ENCODE measurements at places on chromosomes 2 and 18.

- peak; percentile 36 for DNase-seq
Observed at GRCh38 chr2:27016801-27017325, 15.9 kb upstream of the TMEM214 start.

DNA sequence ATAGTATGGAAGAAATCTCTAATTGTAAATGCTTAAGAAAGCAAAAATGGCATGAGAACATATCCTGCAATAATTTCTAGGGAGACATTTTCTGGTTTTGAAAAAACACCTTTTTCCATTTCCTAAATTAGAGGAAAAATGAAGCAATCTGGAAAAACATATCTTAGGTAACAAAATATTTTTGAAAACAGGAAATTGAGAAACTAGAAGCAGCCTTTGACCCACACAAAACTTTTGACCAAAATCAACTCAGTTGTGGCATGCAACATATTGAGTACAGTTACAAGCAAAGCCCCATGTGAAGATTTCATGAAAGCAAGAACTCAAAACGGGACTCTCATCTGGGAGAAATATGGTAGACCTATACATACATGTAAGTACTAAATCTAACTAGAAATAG, 28.6 kb upstream of the CHAC2 start:
- DNase-seq = no peak

GRCh38 chr2:236686561-236686960, 116.9 kb downstream of the ACKR3 start:
- no peak for DNase-seq

- no peak for DNase-seq
Observed at GRCh38 chr18:7872569-7872968, 305.5 kb downstream of the PTPRM start.

- no peak for DNase-seq
Observed at GRCh38 chr2:101249826-101250225, 2.9 kb upstream of the CNOT11 start.

DNA sequence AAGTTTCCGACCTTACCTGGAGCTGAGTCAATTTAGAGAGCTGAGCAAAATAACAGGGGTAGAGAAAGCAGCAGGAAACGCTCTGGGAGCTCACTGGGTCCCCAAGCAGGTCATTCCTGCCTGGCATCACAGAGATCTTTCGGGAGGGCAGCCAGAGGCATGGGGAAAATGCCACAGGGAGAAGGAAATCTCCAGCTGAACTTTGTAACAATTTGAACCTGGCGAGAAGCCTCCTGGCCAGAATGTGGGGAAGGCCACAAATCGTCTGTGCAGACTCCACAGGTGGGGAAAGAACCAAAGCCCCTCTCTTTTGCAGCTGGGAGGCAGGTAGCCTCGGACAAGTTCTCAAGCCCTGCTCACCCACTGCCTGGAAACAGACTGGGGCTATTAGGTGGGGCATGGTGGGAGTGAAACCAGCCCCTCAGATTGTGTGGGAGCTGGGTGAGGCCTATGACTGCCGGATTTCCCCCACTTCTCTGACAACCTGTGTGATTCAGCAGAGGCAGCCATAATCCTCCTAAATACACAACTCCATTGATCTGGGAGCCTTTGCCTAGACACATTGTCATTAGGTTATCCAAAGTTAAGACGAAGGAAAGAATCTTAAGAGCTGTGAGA, 53.9 kb downstream of the INO80D start:
- DNase-seq = no peak

- no peak for DNase-seq
Observed at GRCh38 chr18:12766986-12767433, 64.2 kb downstream of the PSMG2 start.

DNA sequence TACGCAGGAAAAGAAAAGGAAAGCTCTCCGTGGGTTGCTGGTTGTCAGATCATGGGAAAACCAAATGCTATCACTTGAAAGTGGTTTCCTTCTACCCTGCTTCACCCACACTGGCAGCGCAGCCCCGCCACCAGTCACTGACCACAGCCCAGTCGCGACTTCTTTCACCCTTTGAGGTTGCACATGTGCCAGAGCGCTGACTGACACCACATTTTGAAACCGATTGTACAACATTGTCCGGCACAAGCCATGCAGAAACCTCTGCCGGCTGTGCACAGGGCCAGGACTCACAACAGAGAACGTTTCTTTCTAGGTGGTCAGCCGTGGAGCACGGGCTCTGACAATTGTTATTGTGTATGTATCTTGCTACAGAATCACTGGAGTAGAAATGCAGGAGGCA, 827.2 kb upstream of the POU3F3 start:
- no peak for DNase-seq

GRCh38 chr2:20560891-20561636, 89.8 kb downstream of the HS1BP3 start:
- DNase-seq = no peak

DNA sequence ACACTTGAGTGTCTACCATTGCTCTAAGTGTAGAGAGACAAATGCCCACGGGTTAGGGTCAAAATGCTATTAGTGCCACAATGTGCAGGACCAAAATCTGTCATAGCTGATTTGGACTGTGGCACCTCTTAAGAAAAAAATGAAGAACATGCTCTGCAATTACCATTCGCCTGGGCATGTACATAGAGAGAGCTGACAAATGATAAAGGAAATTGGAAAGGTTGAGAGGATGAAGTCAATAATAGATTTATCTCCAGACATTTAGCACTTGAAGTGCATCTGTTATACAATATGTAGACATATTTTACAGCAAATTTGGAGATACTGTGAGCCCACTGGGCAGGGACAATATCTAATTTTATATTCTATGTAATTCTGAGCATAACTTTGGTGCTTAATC, 804.4 kb downstream of the SATB2 start:
- no peak for DNase-seq

- no peak for DNase-seq
Observed at GRCh38 chr2:162092008-162092390, 18.0 kb upstream of the DPP4 start.

DNA sequence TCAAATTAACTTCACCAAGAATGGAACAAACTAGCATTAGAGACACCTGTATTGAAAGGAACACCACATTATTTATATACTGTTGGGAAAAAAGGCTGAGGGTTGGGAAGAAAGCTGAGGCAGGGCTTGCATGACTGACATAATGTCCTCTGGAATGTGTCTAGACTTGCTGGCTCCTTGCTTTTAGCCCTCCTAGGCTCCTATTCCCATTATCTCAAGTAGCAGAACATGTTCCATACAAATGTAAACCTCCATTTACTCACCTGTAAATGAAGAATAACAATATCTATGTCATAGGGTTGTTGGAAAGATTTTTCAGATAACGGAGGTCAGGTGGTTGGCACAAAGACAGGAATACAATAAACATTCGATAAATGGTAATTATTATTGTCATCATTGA, 976 bp upstream of the ACADL start:
- no peak for DNase-seq

DNA sequence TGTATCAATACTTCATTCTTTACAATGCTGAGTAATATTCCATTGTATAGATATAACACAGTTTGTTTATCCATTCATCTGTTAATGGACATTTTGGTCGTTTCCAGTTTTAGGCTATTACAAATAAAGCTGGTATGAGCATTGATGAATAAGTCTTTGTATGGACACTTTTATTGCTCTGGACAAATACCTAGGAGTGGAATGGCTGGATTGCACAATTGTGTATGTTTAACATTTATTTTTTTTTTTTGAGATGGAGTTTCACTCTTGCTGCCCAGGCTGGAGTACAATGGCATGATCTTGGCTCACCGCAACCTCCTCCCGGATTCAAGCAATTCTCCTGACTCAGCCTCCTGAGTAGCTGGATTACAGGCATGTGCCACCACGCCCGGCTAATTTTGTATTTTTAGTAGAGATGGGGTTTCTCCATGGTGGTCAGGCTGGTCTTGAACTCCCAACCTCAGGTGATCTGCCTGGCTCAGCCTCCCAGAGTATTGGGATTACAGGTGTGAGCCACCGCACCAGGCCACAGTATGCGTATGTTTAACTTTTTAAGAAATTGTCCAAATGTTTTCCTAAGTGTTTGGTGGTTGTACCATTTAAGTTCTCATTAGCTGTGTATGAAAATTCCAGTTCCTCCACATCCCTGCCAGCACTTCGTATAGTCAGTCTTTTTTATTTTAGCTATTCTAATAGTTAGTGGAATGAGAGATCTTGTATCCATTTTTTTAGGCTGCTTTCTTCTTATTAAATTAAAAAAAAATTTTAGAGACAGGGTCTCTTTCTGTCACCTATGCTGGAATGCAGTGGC, 194.9 kb upstream of the HAAO start:
- no peak for DNase-seq

DNA sequence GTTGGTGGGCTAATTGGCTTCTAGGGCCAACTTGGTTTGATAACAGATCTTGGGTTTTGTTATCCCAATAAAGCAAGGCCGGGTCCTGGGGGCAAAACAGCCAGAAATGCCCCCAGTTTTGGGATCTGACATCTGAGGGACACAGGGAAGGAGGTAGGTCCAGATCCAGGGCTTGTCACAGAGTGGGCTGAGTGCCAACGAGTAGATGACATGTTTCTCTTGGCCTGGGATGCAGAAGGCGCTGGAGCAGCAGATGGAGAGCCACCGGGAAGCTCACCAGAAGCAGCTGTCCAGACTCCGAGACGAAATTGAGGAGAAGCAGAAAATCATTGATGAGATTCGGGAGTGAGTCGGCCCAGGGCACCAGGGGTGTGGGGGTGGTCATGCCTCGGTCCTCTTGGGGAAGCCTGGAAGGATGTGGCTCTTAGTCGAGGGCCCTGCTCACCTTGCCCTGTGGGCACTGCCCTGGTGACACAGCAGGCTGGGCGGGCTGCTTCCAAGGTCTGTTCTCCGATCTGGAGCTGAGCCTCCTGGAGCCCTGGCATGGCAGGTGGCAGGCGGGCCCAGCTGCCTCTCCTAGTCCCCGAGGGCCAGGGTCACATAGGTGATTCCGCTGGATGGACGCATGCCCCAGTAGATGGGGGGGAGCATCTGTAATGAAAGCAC, 40.2 kb upstream of the LYPD6B start:
- no peak for DNase-seq

GRCh38 chr2:68118816-68119215, 38.9 kb upstream of the PNO1 start:
- no peak for DNase-seq

DNA sequence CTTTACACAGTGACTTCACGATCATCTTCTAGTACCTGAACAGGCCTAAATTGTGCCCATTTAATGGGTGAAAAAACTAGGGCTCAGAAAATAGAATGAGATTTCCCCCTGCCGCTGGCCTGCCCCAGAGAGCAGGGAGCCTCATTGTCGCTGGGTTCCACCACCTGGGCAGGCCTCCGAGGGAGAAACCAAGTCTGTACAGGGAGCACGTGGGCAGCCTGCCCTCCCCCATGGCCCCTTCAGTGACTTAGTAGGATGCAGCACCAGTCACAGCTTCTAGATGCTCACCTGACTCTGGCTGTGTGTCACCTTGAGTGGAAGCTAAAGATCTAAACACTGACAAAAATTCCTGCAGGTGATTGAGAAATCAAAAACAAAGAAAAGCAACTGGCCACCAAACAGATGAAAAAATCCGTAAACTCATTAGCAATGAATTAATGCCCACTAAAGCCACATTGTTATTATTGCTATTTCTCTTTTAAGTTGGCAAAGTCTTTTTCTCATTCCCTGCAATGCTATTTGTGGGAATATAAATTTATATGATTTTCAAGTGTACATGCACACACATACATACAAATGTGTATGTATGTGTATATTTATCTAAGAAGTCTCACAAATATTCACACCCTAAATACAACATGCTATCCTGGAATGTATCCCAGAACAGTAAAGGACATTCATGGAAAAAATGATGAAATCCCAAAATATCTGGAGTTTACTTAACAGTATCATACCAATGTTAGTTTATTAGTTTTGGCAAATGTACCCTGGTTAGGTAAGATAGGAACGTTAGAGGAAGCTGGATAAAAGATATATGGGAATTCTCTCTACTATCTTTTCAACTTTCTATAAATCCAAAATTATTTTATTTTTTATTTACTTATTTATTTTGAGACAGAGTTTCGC, 18.7 kb upstream of the ASPRV1 start:
- no peak for DNase-seq

DNA sequence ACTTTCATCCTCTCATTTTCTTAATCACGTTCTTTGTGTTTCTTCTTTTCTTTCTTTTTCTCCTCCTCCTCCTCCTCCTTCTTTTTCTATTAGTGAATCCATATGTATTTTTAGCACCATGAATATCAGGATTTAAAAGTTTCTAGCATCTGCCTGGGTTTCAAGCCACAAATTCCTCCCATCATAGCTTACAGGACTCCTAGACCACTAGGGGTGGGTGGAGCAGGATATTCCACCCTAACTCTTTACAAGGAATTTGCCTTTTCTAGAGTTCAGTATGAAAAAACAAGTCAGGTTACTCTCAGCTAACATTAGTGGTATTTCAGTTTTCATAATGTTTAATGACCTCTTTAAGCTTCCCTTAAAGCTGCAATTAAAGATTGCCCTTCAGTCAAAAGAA, 19.1 kb upstream of the LRRTM1 start:
- no peak for DNase-seq

- DNase-seq = no peak
Observed at GRCh38 chr2:12330916-12331315, 385.8 kb upstream of the TRIB2 start.

- DNase-seq = no peak
Observed at GRCh38 chr2:68993660-68994059, 19.2 kb downstream of the GKN1 start.

DNA sequence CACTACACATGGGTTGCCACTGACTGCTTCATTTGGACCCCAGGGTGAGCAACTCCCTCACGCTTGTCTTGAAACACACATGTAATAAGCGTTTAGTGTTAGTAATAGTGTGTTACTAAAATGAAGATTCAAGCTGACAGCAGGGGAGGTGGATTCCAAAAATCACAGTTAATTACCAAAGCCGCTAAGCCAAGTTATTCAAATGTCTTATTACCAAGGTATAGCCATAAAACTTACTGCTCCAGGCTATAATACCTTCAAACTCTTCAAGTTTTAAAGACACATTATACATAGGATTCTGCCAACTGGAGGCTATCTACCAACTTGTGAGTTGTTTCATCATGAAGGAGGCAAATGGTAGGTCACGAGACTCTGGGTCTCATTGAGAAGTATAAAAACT, 2.9 kb downstream of the LPIN2 start:
- no peak for DNase-seq

GRCh38 chr2:112520234-112520783, 22.0 kb upstream of the POLR1B start:
- no peak for DNase-seq

DNA sequence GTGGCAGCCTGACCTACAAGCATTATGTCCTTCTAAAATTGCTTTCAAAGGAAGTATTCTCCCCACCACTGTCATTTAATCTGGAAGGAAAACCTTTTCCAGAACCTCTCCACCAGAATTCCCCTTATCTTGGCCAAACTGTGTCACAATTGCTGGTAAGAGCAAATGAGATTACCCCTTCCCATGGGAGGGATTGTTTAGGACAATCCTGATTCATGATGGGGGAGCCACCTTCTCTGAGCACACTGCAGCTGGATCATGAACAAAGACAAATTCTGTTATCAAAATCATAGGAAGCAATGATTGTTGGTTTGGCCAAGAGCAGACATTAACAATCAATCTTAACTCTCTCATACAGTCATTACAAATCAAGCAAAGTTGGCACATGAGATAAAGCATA, 18.1 kb upstream of the ATOH8 start:
- no peak for DNase-seq

Data from stimulated activated CD4-positive, alpha-beta T cell treated with anti-CD3 and anti-CD28 coated beads, Interleukin-4, amount 100 ng/mL, for 4 hours (primary cell).